ENCODE measurements at places on chromosomes 3 and 15. TPM values are rescaled to one million over a fixed set of nuclear protein-coding genes. Genes with fewer than 3 reads are reported as not detected.

DNA sequence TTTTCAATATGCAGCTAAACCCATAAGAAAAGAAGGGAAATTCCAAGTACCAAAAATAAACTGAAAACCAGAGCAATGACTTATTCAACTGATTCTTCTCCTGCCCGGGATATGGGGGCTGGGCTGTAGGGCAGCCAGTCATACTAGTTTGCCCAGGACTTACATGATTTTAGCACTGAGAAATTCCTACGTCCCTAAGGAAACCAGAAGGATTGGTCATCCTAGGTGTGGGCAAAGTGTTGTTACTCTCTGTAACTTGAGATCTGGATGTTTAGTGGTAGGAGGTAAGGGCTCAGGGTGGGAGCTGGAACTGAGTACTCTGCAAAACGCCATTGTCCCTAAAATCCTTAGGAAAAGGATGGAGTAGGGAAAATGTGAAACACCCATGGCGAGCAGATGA lies 1.2 kb upstream of the DAZL start:
- no peak for DNase-seq

GRCh38 chr3:158169091-158169491 lies 59.2 kb downstream of the RSRC1 start:
- DNase-seq, result no peak

DNA sequence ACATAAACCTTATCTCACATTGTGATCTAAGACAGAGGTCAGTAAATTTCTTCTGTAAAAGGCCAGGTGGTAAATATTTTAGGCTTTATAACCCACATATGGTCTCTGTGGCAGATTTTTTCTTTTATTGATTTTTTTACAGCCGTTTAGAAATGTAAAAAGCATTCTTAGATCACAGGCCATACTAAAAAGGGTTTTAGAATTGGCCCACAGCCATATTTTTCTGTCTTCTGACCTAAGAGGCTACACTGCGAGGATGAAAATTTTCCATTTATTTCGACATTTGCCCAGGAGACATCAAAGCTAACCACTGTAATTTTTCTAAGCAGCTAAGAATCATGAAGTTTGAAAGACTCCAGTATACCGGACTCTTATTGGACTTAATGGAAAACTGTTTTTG lies 377.2 kb upstream of the SGO1 start:
- no peak for DNase-seq

DNA sequence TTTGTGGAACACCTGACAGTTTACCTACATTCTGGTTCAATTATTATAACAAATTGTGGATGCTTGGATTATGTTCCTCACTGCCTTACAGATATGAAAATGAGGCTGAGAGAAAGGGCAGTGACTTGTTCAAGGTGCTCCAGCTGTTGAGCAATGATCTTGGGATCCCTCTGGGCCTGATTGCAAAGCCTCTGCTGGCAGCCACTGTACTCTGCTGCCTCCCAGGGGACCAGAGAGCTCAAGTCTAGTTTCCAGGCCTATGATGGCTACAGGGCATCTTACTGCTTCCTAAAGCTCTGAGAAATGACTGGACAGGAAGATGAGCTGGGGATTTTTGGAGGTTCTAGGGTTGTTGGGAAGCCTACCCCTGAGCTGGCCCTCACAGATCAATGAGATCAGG lies 2.3 kb upstream of the SHC4 start:
- no peak for DNase-seq

The CD200R1 gene
- total RNA-seq, result 9.5 TPM
